Effector memory CD8-positive, alpha-beta T cell (primary cell): ENCODE measurements at places on chromosomes 1 and 21.

- H3K4me3 ChIP-seq, result no peak overlapping the region
- no peak for DNase-seq
- peaks cover 24% of the 10 kb centered on the region for H3K27me3 ChIP-seq
- peaks cover 2% of the 10 kb centered on the region for H3K4me1 ChIP-seq
- H3K36me3 ChIP-seq, result no peaks in the 10 kb centered on the region
Observed at GRCh38 chr1:9037476-9038337, 11.5 kb upstream of the SLC2A7 start.

GRCh38 chr21:42195378-42196031 lies 23.4 kb upstream of the ABCG1 start:
- H3K27ac ChIP-seq, result no peak overlapping the region
- peaks cover 53% of the 10 kb centered on the region for H3K4me1 ChIP-seq
- H3K4me3 ChIP-seq, result no peak overlapping the region
- no peak for DNase-seq
- H3K36me3 ChIP-seq, result peaks cover 10% of the 10 kb centered on the region

DNA sequence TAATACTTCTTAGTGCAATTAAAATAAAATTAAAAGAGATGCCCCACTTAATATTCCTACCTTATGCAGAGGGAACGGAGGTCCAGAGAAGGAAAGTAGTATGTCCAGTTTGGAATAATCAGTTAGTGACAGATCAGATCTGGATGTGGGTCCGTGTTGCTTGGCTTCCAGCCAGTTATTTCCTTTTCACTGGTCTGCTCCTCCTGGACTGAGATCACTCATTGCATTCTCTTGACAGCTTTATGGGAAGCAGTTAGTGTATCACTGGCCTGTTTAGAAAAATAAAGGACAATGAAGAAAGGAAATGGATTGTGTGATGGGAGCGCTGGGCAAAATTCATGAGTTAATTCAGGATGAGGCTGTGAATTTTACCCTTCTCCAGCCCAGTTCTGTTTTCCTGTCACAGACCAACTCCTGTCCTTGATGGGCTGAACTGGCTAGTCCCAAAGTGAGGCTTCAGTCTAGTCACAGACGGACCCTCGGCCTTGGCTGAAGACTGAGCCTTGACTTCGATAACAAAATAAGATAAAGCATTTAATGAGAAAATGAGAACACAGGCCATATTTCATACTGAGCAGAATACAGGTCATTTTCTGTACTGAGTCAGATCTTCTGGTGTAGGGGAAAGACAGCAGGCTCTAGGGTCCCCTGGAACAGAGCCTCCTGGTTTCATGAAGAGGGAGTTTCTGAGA lies 85.2 kb upstream of the TRABD2B start:
- no peak overlapping the region for H3K4me3 ChIP-seq
- H3K36me3 ChIP-seq, result no peaks in the 10 kb centered on the region
- H3K4me1 ChIP-seq, result no peaks in the 10 kb centered on the region
- H3K27ac ChIP-seq, result no peak overlapping the region

GRCh38 chr1:11499601-11500331 lies 20.8 kb downstream of the DISP3 start:
- peaks cover 3% of the 10 kb centered on the region for H3K36me3 ChIP-seq
- no peak for DNase-seq
- no peak overlapping the region for H3K4me3 ChIP-seq
- H3K4me1 ChIP-seq, result peaks cover 6% of the 10 kb centered on the region
